OCI-LY7 (cell line): ENCODE measurements at places on chromosomes 3 and 15. TPM values are rescaled to one million over a fixed set of nuclear protein-coding genes. Genes with fewer than 3 reads are reported as not detected.

DNA sequence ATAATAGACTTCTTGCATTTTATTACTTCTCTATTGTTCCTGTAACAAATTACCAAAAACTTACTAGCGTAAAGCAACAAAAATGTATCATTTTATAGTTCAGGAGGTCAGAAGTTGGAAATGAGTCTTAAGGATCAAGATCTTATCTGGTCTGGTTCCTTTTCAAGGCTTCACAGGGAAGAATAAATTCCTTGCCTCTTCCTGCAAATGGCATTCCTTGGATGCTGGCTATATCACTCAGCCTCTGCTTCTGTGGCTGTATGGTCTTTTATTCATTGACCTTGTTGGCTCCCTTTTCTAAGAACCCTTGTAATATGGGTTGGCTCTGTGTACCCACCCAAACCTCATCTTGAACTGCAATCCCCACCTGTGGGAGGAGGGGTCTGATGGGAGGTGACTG, 478.4 kb upstream of the THBS1 start:
- no peak for DNase-seq

DNA sequence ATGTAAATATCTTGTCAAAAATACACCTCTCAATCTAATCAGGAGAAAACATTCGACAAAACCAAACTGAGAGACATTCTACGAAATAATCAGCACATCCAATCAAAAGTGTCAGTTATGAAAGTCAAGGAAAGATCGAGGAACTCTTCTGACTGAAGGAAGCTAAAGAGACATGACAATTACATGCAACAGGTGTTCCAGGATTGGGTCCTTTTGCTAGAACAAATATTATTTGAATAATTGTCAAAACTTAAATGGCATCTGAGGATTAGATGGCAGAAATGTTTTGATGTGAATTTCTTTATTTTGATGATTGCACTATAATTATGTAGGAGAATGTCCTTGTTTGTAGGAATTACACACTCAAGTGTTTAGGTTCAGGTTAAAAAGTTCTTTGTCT, 124.1 kb upstream of the HES1 start:
- no peak for DNase-seq

HTR3E gene
- not detected in 2 replicates for total RNA-seq

DNA sequence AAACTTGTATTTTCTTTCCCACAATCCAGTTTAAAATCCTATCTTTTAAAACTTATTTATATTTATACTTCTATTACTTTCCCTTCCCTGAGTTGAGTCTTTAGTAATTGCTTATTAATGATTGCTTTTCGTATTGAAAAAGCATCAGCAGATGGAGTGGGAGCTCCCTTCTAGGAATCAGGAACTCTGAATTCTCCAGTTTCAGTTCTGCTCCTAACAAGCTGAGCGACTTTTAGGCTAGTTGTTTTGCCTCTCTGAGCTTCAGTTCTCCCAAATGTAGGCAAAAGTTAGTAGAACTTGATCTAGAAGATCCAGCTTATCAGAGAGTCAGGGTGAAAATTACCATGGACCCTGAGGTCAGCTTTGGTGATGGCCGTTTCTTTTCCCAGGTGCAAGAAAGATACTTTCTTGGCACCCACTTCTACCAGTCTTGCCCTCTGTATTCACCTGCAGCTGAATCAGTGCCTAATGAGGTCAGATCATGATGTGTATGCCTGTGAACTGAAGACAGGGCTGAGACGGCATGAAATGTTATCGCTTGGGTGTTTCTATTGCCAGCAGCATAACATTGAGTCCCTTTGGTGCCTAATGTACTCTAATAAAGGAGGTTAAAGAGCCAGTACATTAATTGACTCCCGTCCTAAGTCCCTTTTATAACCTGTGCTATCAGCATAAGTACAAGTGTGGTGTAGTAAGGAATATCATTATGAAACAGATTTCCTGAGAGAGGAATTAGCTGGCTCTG, 194.5 kb upstream of the TBC1D5 start:
- no peak for DNase-seq
